ENCODE measurements at places on chromosomes 2 and 18.
A peak's percentile ranks its signal among the peaks of the same experiment; 100 is the strongest.

DNA sequence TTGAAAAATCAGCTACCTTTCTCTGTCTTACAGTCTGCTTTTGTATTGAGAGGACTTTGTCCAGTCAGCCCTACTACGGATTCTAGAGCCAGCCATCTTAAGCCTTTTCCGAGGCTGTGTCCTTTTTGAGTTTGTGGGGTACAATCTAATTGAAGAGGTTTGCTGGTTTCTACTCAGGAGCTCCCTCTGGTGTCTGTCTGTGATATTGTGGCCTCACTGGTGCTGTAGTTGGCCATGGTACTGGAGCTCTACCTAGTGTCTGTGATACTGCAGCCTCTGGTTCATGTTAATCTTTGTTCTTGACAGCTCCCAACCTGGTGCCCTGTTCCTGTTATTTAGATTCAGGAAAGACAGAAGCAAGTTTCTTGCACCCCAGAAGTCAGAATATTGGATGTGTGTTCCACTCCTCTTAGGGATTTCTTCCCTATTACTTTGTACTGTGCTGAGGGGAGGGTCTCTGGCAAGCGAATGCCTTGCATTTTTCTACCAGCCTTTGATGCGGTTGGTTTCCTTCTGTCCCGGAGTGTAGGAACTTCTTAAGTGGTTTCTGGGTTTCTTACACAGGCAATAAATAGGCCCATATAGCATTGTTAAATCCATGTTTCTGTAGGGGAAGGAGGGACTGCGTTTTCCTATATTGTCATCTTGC lies 78.5 kb downstream of the ACSL3 start:
- peak; percentile 74 for DNase-seq

DNA sequence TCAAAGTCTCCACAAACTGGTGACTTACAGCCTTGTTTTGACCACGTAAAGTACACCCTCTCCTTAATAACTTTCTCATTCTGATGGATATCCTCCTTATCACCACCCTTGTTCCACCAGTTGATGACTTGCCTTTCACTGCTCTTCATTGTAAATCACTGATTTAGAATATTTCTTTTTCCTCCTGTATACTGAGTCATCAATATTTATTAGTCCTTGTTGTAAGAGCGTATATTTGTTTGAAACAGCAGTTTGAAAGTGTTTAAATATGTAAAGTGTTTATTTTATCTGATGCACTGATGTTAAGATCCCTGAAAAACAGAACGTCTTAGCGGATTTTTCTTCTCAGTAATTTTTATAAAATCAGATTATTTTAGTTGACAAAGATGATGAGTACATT lies 34.2 kb upstream of the DYSF start:
- no peak for DNase-seq

DNA sequence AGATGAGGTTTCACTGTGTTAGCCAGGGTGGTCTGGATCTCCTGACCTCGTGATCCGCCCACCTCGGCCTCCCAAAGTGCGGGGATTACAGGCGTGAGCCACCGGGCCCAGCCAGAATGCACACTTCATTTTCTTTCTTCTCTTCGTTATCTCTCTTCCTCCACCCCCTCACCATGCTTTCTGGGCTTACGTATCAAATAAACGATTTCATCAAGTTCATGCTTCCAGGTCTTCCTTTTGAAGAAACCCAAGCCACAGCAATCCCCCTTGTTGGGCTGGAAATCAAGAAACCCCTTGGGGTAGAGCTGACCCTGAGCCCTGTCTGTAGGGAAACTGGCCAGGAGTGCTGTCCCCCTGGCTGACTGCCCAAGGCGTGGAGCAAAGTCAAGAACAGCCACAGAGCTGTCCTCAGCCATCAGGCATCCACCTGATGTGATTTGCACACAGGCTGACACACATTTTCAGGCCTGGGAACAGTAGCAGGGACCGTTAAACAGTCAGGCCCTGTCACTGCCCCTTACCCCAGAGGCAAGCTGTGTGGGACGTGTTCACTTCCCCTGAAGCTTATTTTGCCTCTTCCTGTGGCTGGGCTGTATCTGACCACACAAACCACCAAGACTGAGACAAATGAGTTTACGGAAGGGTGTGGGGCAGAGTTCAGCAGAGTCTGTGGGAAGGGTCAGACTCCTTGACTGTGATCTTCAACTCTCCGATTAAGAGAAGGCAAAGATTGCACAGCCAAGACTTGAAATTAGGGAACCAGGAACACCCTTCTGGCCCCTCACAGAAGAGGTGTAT lies 15.1 kb upstream of the NMUR1 start:
- DNase-seq: no peak

DNA sequence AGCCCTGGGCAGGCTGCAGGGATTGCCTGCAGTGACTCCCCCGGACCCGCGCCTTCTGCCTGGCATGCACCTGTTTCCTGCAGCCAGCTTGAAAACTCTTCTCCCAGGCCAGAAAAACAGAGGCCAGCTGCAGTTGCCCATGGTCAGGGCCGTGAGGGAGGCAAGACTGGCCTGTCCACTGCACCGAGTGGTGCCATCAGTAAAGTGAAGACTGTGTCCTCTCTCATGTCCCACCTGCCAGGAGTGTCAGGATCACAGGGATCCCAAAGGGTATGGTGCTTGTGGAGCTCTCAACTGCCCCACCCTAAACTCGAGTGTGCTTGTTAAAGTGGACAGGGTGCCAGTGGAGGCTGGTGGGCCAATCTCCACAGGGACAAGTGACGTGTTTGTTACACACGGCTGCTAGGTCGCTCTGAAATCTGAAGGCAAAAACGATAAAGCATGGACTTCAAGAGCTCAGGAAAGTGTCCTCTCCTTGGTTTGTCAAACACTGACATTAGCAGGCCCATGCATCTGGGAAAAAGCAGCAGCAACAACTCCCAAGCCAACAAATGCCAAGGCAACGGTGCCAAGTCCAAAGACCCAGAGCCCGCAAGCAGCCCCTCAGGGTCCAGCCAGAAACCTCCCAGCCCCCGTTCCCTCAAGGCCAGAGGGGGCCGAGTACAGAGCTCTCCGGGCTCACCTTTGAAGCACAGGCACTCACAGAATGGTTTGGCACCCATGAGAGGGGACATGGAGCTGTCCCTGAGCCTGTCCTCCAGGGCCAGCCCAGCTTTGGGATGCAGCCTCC lies 213.2 kb downstream of the HDAC4 start:
- DNase-seq: no peak

DNA sequence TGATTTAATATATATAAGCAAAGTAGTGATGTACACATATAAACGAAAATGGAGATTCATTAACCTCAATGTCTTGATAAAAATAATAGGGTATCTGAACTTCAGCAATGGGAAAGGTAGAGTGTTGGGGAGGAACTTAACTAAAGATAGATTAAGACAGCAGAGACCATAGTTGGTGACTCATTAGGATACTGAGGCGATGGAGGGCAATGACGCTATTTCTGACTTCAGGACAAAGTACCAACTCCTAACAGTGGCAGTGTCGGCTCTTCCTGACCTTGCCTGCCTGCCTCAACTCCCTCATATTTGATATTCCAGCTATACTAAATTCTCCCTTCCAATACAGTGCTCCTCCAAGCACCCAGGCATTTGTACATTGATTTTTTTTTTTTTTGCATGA lies 98.6 kb downstream of the CDH2 start:
- no peak for DNase-seq

DNA sequence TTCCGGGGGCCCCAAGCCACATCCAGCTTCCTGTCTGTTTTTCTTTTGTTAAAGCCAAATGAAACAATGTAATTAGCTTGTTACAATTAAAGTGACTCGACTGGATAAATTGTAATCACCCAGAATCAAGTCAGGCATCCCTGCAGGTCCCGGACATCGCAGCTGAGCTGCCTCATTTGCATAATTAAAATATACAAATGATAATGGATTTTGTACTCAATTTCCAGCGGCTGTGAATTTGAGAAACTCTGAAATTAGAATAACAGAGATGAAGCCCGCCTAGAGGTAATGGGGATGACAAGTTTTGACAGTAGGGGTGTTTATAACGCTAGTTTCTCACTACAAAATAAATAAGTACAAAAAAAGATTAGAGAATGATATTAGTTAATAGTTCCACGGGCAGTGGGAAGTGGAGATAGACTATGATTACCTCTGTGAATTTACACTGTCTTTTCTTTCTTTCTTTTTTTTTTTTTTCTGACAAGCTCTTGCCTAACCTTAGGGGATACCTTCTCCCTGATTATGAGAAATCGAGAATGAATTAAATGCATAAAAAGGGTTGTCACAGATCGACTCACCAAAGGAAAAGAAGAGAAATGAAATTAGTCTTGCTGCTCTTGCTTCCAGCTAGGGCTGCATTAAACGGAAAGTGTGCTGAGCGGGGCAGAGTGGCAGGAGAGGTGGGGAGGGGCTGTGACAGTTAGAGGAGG lies 82.6 kb upstream of the SKOR2 start:
- DNase-seq: no peak

DNA sequence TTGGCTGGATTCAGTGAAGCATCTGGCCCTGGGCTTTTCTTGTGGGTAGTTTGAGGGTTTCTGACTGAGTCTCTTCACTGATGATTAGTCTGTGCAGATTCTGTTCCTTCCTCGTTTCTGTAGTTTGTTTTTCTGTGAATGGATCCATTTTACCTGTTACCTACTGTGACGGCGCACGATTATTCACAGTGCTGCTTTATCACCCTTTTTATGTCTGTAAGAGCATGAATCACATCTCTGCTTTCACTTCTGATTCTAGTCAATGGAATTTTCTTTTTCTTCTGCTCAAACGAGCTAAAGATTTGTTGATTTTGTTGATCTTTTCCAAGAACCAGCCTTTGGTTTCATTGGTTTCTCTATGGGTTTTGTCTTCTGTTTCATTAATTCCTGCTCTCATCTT lies 60.8 kb downstream of the SLC66A2 start:
- DNase-seq: no peak

GRCh38 chr2:217709478-217710210 lies 293.2 kb downstream of the TNS1 start:
- no peak for DNase-seq

- DNase-seq: peak; percentile 71
Measured at GRCh38 chr2:229952256-229952835, 30.0 kb downstream of the FBXO36 start.

GRCh38 chr2:10776231-10776977 lies 36.2 kb downstream of the PDIA6 start:
- no peak for DNase-seq

- peak; percentile 51 for DNase-seq
Measured at GRCh38 chr18:69400253-69400975, at the start of gene DOK6. TSS of gene DOK6 (plus strand) at chr18:69400888.

DNA sequence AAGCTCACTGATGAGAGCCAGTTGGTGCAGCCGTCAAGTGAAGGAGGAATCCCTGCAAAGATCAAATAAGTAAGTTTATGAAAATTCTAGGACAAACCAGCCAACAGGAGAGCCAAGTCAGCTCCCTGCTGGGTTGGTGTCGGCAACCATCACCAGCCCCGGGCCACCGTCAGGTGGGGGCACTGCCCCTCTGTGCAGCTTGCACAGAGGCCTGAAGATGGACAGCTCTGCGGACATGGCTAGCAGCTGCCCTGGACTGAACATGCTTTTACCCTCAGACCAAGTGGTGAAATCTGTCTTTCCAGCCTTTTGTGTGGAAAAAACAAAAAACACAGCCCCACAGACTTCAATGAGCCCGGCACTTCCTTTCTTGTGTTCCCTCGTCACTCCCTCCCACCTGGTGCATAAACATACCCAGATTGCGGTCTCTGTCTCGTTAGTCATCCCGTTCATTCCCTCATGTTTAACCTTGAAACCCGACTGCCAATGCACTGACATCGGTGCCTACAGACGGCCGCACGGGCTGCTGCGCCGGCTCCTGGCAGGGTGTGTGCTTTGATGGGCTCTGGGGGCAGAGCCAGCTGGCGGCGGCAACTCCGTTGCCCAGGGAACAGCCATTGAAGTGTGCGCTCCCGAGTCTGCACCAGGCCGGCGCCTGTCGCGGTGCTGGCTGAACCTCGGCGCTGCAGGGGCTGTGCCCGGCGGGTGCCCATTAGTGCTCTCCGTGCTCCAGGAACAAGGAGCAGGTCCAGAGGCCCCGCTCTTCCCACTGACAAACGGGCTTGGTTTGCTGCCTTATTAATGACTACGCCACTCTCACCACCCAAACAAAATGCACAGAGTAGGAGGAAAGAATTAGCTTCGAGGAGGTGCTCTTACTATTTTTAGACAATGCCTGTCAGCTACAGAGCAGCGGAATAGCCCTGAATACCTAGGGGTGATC lies 95.3 kb downstream of the EIPR1 start:
- DNase-seq: no peak

DNA sequence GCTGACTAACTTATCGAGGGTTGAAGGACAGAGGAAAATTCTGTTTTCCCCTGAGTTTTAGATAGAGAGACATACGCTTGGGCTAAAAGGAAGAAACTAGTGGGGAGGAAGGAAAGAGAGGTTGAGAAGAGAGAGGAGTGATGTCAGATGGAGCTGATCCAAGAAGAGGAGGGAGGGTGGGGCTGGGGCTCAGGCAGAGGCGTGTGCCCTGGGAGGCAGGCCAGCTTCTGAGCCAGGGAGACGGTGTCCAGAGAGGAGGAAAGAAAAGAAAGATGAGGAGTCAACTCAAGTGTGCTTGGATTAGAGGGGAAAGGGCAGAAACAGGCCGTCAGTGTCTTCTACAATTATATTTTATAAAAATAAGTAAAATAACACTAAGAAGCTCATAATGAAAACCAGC lies 56.2 kb downstream of the EMILIN2 start:
- no peak for DNase-seq

DNA sequence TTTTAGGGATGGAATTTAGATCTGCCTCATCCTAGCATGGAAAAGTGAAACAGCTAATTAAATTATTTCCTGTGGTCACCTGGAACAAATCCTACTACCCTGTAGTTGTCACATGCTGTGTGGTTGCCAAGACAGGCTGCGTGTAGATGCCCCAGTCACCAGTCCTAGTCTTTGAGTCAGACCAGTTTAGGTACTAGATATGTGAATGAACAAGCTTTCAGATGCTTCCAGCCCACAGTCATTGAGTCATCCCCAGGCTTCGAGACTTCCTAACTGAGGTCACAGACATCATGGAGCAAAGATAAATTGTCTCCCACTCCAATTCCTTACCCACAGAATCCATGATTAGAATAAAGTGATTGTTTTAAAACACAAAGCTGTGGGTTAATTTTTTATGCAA lies 35.8 kb upstream of the GRB14 start:
- no peak for DNase-seq

- DNase-seq: no peak
Measured at GRCh38 chr18:45761512-45762114, 37.6 kb downstream of the SLC14A1 start.

- no peak for DNase-seq
Measured at GRCh38 chr2:33069894-33070651, 123.3 kb downstream of the LTBP1 start.

DNA sequence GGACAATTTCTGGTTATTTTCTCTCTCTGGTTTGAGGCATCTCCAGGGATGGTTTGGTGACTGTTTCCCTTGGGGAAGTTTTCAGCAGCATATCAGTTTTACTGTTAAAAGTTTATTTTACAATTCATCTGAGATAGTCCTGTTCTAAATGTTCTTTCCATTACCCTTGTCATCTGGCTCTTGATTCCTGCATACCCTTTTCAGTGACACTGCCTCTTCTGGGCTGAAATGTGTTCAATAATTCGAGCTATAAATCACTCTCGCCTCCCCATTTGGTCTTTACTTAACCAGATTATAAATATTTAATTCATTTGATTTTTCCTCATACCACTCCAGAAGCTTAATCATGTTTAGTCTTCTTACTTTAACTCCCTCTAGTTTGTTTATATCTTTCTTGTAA lies 9.5 kb downstream of the DCC start:
- no peak for DNase-seq

GRCh38 chr18:8519102-8519501 lies 90.1 kb upstream of the RAB12 start:
- no peak for DNase-seq

All from NT2/D1 (cell line).